Fibroblast of skin of back (primary cell): ENCODE measurements at places on chromosomes 16 and 17.

DNA sequence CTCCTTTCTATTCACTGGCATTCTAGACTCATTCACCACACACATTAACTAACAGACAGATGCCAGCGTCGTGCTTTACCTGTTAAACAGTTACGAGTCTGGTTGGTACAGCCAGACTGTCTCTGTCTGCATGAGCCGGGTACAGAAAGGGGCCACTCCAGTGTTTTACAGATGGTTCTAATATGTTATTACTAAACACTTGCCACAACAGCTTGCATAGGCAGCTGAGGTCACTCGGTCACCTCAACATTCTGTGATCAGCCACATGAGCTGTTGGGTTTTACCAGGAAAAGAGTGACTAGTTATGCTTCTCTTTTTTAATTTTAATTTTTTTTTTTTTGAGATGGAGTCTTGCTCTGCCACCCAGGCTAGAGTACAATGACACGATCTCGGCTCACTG is 25.2 kb downstream of the CD300A start:
- no peak for DNase-seq

DNA sequence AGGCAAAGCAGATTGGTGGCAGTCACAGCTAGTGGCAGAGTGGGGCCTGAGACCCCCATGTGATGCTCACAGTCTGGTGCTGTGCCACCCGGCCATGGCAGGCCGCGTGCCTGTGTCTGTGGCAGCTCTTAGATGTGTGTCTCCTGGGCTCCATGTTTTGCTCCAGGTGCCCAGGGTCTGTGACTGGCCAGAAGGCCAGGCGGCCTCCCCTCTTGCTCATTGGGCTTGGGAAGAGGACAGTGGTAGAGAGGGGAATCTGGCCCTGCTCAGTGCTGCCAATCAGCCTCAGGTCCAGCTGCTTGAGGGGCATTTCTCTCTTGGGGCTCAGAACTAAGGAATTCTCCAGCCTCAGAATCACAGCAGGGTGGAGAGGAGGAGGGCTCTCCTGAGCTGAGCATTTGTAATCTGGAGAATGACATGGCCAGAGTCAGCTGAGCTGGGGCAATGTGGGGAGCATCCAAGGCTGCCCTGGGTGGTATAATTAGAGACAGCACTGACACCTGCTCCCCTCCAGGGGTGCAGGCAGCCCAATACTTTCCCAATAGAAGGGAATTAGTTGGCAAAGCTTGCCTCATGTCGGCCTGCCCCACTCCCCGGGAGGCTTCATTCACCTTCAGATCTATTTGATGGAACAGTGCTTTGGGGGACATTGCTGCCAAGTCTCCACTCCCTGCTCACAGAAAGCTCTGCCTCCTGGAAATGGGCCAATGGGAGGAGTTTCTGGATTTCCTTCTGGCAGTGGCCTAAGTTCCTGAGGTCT is 2.7 kb upstream of the LASP1NB start:
- peak; percentile 74 for DNase-seq

DNA sequence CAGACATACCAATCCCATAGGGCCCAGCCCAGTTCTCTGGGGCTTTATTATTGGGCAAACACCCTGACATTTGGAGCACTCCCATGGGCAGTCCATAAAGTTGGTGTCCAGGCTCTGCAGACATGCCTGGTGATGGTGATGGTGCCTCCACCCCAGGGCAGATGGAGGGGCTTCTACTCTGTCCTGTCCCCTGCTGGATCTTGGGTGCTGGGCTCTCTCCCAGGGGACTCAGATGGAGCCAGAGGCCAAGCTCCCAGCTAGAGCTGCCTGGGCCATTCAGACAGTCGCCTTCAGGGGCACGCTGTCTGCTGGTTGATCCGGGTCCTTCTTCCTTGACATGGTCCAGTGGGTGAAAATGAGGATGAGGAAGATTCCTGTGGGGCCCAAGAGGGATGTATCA is 10.6 kb downstream of the CDH16 start:
- DNase-seq: no peak

DNA sequence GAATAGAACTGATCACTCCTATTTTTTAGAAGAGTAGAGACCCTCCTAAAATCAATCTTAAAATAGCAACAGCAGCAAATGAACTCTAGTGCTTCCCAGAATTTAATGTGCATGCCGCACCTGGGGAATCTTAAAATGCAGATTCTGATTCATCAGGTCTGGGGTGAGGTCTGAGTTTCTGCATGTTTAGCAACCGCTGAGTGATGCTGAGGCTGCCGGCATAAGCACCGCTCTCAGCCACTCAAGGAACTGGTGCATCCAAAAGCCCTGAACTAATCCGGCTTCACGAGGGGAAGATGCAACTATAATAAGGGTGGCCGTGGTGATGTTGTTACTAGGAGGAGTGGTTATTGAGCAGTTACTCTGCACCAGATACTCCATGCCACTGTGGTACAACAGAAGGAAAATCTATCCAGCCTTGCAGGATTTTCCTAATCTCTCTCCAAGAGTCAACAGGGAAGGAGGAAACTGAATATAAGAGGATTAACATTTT is 19.7 kb downstream of the SDK2 start:
- no peak for DNase-seq

DNA sequence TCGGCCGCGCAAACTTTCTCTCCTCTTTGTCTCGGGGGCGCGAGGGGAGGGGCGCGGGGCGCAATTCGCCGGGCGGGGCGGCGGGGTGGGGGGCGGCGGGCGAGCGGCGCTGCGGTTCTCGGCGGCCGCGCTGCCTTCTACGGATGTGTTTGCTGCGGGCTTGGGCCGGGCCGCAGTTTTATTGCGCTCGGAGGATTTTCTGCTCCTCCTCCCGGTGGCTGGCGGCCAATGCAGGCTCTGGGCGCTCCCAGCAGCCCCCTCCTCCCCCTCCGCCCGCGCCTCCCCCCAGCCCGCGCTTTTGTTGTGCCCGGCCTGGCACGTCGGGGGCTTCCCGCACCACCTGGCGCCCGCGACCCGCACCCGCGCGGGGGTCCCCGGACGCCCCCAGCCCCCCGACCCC is at the start of gene TIMP2:
TSS of gene TIMP2 (minus strand) at position 154 of the 400 bp plus-strand sequence. CDS start 299 bp downstream, outside the sequence.
- peak; percentile 85 for DNase-seq
